ENCODE measurements at places on chromosomes 4 and X.

GRCh38 chr4:93759506-93759905 is 69.0 kb upstream of the ATOH1 start:
- DNase-seq: no peak

- no peak for DNase-seq
These were observed 15.7 kb upstream of the TMEM150C start for GRCh38 chr4:82577451-82577850.

DNA sequence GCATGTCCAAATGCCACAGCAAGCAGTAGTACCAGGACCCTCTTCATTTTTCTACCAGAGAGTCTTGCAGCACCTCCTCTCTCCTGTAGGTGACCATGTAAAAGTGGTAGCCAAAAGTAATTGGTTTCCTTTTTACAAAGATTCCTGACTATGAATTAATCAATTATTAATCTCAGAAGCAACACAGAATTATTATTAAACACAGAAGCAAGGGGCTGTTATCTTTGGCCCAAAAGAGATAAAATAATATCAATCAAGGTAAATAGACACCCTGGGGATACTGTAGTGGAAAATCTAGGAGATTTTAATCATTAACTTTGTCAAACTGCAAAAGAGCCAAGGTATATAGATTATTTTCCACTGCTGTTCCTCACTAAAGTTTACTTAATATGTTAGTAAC is at the start of gene GC:
GC (minus strand) TSS at position 108 of the 400 bp plus-strand sequence; CDS start at position 47, 61 bp downstream.
- DNase-seq: no peak

GRCh38 chr4:15349531-15349935 is 78.3 kb upstream of the C1QTNF7 start:
- DNase-seq: peak; percentile 29

GRCh38 chrX:21375708-21376009 is 1.4 kb downstream of the CNKSR2 start:
- DNase-seq: no peak

DNA sequence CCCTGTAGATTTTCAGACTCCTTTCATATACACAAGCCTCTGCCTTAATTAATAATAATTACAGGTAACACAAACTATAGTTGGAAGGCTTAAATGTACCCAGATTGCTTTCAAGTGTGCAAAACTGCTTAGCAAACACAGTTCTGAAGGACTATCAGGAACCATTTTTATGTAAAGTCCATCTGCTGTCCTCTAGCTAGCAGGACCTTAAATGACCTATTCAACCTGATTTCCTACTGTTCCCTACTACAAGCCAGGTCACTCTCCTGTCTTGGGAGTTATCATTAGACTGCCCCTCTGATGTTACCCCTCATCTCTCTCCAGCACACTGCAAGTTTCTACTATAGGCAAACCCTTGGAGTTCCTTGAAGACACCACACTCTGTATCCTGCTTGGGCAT is 157.3 kb downstream of the GBA3 start:
- DNase-seq: no peak

GRCh38 chr4:187060551-187060950 is 336.9 kb upstream of the FAT1 start:
- no peak for DNase-seq

DNA sequence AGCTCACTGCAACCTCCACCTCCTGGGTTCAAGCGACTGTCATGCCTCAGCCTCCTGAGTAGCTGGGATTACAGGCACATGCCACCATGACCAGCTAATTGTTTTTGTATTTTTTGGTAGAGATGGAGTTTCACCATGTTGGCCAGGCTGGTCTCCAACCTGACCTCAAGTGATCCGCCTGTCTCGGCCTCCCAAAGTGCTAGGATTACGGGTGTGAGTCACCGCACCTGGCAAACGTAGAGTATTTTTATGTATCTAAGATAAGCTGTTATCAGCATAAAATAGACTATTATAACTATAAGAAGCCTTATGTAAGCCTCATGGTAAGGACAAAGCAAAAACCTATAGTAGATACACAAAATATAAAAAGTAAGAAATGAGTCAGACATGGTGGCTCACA is 304.1 kb downstream of the CHIC1 start:
- no peak for DNase-seq

DNA sequence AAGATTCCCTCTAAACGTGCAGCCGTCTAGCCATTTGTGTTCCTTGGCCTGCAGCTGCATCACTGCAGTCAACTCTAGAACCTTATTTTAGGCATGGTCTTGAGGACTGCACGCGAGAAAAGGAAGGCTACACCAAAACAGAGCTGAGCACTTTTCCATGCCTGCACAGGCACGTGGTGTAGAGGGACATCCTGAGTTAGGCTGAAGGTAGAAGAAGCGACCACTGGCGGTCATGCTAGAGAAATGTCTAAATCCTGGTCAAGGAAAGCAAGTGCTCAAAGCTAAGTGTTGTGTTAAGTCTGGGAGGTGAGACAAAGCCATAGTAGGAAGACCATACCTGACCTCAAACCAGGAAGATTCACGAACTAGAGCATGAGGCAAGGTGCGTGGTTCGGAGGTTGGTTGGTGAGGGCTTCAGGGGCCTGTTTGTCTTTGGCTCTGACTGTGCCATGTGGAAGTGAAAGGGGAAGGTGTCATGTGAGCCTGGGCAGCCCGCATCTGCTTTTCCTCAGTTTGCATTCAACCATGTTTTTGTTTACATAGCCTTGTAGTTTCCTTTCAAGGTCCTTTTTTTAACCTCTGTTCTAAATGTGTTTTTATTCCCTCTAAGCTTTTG is 203.8 kb downstream of the AASDH start:
- no peak for DNase-seq

DNA sequence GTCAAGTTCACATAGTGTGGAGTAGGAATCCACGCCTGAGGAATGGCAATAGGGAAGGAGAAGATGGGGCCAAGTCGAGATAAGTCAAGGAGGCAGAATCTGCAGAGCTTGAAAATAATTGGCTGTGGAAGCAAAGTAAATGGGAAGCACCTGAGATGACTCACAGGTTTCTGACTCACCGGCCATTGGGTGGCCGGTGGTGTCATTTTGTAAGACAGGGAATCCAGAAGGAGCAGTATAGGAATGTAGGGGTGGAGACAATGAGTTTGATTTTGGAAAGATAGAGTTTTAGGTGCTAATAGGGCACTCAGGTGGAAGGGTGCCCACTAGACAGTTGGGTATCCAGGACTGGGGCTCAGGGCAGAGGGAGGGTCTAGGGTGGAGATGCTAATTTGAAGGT is 201.0 kb upstream of the MAMLD1 start:
- no peak for DNase-seq

- DNase-seq: no peak
These were observed 10.9 kb upstream of the TET2 start for GRCh38 chr4:105135785-105136184.

- peak; percentile 3 for DNase-seq
These were observed 119.2 kb downstream of the SMARCA1 start for GRCh38 chrX:129403974-129404669.

DNA sequence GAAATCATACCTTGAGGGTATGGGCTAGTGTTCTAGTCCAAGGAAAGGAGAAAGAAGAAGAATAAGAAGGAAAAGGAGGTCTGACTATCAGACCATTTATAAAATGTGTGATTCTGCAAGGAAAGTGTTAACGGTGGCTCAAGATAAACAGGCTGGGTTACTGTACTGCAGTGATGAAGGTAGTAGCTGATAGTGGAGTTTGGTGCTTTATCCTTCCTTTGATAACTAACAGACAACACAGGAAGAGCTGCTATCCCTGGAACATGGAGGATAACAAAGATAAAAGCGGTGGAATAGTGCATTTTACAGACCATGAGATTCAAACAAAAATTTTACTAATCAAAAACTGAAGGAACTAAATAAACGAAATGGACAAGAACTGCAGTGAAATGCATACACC is 2.6 kb downstream of the UNC5C start:
- no peak for DNase-seq

- DNase-seq: no peak
These were observed 664.0 kb upstream of the PCDH7 start for GRCh38 chr4:30056016-30056766.

GRCh38 chr4:8310306-8310705 is 40.8 kb downstream of the HTRA3 start:
- no peak for DNase-seq

- no peak for DNase-seq
These were observed 77.2 kb downstream of the DMD start for GRCh38 chrX:33134164-33134563.

DNA sequence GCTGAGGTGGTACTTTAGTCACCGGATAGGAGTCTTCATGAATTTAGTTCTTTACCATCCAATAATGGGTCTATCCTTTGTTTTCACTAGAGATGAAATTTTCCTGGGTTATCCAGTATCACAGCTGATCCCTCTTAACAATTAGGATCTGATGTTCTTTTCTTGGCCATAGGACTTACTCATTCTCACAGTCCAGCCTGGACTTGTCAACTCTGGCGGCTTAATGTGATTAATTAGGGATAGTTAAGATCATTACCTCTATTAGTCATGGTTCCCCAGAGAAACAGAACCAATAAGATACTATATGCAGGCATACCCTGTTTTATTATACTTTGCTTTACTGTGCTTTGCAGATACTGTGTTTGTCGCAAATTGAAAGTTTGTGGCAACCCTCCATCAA is 272.7 kb upstream of the FAT4 start:
- no peak for DNase-seq

All from astrocyte of the spinal cord (primary cell).